H9 (cell line): ENCODE measurements at places on chromosomes 1 and 21.

GRCh38 chr1:62746086-62746808, 37.7 kb upstream of the ATG4C start:
- DNase-seq, result no peak

- no peak for DNase-seq
These were observed 36.3 kb downstream of the WDR4 start for GRCh38 chr21:42843056-42843455.

GRCh38 chr1:56817716-56818463, 1.3 kb downstream of the FYB2 start:
- no peak for DNase-seq

GRCh38 chr1:76073481-76073880, 1.1 kb upstream of the ST6GALNAC3 start:
- no peak for DNase-seq

- DNase-seq, result no peak
These were observed 28.3 kb upstream of the TMPRSS2 start for GRCh38 chr21:41536076-41536826.

DNA sequence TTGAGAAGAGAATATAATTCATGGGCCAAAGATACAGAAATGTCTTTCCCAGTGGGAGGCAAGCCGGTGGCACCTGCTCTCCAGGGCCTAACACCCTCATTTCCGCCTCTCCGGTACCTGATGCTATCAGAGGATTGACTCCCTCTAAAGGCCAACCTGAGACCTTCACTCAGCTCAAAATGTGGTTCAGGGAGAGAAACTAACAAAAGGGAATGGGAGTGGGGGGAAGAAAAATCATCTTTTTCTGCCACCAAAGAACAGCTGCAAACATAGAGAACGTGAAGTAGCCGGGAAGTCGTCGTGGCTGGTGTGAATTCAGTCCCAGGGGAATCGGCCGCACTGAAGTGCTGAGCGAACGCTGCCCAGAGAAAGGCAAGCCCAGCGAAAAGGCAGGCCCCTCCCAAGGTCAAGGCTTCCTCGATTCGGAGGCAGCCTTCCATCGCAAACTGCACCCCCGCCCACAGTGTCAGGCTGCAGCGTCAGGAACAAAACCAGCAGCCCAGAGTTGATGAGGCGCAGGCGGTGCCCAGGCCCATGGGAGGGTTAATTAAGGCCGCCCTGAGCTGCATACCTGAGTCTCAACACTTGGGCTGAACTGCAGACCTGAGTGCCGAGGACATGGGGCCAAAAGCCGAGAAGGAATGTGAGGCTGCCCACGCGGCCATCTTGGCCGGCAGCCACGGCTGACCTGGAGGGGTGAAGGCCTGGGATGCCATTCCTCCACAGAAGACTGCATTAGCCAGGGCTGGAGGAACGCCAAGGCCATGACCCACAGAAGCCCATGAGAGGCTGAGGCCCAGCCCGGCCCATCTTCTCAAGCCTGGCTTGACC, 160.2 kb downstream of the PSMG1 start:
- DNase-seq, result no peak

DNA sequence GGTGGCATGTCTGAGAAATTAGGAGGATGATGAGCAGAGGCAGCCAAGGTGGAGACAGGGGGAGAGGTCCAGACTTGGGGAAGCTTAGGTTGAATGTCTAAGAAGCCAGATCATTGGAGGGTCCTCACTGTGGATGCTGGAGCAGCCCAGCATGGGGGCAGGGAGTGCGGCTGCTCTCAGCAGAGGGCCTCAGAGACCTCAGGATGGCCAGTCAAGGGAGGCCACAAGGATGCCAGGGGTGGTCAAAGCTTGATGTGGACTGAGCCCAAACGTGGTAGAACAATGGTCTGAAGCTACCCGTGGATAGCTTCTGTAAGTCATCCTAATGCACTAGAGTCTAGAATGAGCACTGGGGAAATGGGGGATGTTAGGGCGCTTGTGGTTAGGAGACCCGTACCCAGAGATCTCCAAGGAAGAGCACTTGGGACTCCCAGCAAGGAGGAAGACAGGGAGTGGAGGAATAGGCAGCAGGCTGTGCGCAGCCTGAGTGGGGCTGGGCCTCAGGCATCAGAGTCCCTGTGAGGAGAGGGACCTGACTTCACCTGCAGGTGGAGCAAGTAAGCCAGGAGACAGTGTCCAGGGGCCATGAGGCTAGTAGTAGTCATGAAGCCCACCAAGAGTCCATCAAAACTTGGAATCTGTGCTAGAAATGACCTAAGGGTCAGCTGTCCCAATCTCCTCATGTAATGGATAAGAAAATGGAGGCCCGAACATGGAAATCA, 4.3 kb upstream of the S100A9 start:
- DNase-seq, result peak; percentile 70

DNA sequence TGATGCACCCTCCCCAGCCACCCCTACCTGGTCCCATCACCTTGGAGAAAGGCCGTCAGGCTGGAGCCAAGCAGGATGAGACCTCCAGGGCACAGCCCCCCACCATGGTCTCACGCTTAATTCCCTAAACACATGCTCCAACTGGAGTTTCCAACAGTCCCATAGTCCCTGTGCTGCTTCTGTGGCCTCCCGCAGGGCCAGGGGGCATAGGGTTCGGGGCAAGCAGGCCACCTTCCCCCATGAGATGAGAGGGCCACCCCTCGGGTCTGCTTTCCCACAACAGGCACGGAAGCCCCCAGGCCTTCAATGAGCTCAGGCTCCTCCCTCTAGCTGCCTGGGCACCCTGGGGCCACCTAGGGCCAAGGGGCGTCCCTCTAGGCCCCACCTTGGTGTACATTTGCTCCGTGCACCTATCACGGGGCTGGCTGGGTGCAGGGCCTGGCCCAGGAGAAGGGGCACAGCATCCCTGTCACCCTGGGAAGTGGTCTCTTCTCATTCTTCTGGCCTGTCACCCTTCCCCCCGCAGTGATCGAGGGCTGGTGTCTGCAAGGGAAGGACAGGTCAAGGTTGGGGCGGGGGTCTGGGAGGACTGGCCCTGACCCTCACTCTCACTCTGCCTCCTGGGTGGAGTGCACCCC, 42.4 kb downstream of the TRIM11 start:
- DNase-seq, result no peak

GRCh38 chr1:209704584-209704983, at the start of gene HSD11B1:
Gene HSD11B1, plus strand, starts transcription at chr1:209704846. Its CDS starts 97 bp downstream, at chr1:209704943.
- DNase-seq, result no peak

- DNase-seq, result no peak
These were observed 14.1 kb upstream of the DEGS1 start for GRCh38 chr1:224168859-224169380.

GRCh38 chr1:243407284-243408018, 151.6 kb downstream of the SDCCAG8 start:
- no peak for DNase-seq

DNA sequence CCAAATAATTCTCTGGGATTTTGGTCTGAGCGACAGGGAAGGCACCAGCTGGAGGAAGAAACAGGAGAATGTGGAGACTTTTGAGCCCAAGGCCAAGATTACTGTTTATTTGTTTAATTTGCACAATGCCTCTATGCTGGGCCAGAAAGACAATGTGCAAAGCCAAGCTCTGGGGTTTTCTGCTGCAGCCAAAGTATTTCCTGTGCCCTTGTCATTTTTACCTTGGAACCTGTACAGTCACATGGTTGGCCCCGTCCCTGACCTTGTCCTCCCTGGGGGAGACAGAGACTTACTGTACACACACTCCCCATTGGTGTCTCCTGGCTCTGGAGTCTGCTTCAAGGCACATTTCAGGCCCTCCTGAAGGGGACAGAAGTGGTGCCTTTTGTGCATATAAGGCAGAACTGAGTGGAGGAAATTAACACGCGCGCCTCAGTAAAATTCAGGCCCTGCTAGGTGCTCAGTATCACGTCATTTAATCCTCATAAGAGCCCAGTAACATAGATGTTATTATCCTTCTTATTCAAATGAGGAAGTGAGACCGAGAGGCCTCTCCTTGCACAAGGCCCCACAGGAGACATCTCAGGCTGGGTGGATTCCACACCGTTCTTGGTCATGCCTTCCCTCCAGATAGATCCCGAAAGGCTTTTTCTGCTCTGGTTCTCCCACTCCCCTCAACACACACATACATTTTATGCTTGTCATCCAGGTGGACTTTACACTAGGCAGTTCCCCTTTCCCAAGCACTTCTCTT, 21.1 kb downstream of the C1orf115 start:
- DNase-seq, result no peak

- peak; percentile 29 for DNase-seq
These were observed 424.8 kb upstream of the PLXNA2 start for GRCh38 chr1:208668991-208669390.

DNA sequence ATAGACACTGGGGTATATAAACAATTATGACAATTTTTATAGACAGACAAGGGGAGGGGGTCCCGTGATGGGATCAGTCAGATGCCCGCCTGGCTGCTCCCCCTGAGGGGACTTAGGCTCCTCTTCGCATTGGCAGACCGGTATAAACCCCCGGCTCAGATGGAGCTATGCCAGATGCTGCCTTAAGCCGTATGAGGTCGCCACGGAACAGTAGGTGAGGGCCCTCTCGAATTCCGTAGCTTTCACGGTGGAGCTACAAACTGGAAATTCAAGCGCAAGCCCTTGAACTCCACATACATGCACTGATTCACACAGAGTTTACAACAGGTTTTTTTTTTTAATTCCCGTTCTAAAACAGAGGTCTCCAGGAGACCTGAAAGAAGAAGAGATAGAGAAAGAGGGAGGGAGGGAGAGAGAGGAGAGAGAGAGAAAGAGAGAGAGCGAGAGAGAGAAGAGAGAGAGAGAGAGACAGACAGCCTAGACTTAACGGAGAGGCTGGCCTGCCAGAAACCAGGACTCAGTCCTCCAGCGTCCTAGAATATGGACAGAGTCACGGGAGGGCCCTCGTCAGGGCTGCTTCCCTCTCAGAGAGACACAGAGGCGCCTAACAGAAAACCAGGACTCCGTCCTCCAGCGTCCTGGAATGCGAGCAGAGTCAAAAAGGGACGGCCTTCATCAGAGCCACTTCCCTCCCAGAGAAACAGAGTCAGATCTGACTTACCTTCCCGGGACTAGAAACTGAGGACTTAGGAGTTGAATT, 24.4 kb upstream of the TMEM54 start:
- peak; percentile 55 for DNase-seq

- no peak for DNase-seq
These were observed 9.1 kb upstream of the GPR61 start for GRCh38 chr1:109530457-109531087.

DNA sequence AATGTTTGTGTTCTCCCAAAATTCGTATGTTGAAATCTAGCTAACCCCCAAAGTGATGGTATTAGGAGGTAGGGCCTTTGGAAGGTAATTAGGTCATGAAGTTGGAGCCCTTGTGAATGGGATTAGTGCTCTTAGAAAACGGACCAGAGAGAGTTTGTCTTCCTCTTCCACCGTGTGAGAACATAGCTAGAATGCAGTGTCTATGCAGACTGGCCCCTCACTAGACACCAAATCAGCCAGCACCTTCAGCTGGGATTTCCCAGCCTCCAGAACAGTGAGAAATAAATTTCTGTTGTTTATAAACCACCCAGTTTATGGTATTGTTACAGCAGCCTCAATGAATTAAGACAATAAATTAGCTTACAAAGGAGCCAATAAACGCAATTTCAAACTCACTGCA, 58.0 kb downstream of the KIAA0319L start:
- DNase-seq, result no peak

DNA sequence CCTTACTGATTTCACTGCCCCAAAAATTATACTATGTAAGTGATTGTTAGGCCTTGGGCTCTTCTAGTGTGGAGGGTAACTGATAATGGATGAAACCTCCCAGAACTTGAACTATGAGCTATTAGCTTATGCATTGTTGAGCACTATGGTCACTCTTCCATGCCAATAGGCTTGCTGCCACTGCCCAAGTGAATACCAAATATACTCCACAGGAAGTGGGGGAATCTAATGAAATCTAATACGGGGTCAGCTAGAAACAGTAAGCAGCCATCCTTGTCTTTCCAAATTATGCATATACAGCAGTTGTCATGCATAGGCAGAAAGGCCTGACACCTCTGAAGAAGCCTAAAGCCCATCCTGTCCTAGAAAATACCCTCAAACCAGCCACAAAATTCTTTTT, 198.7 kb upstream of the PTBP2 start:
- no peak for DNase-seq

GRCh38 chr1:200150721-200151120, 123.2 kb downstream of the NR5A2 start:
- no peak for DNase-seq

- DNase-seq, result peak; percentile 77
These were observed 88.9 kb upstream of the WLS start for GRCh38 chr1:68321084-68321685.

GRCh38 chr1:65493802-65494201, 73.3 kb downstream of the LEPR start:
- DNase-seq, result no peak

DNA sequence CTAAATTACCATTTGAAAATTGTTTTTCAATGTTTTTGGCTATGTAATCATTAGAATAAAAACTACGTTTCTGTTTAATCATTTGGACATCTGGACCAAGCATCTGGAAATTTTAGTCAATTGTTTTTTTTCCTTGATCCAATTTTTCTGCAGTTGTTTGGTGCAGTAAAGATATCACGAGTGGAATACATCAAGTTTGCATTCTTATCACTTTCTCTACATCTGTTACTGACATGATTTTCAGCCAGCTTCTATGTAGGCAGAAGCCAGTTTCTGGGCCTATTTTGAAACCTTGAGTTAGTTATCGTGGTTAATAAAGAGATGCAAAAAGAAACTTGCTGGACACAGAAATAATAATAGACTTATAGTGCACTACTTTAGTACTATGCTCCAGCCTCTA, 277.9 kb upstream of the ADAMTS5 start:
- DNase-seq, result no peak

- DNase-seq, result peak; percentile 15
These were observed 21.6 kb upstream of the TRABD2B start for GRCh38 chr1:48018799-48019198.

GRCh38 chr1:154784924-154785531, 85.1 kb downstream of the KCNN3 start:
- no peak for DNase-seq

DNA sequence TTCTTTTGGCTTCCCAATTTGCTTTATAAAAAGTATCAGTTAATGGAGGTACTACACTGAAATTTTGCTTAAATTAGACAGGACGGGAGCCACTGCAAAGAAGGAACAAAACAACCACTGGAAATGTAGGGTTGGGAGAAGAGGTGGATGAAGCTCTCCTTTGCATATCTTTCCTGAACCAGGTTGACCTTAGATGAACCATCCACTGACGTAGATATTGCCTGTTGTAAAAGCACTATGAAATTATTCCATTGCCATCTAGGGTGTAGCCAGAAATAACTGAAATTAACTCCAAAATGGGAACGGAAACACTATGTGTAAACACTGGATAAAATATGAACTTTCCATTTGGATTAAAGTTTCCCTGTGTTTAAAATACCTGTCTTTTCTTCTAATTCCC, 1.2 kb upstream of the ABL2 start:
- DNase-seq, result no peak
